Adipocyte (in vitro differentiated cells): ENCODE measurements at places on chromosomes 2 and 18.
A peak's percentile ranks its signal among the peaks of the same experiment; 100 is the strongest.

DNA sequence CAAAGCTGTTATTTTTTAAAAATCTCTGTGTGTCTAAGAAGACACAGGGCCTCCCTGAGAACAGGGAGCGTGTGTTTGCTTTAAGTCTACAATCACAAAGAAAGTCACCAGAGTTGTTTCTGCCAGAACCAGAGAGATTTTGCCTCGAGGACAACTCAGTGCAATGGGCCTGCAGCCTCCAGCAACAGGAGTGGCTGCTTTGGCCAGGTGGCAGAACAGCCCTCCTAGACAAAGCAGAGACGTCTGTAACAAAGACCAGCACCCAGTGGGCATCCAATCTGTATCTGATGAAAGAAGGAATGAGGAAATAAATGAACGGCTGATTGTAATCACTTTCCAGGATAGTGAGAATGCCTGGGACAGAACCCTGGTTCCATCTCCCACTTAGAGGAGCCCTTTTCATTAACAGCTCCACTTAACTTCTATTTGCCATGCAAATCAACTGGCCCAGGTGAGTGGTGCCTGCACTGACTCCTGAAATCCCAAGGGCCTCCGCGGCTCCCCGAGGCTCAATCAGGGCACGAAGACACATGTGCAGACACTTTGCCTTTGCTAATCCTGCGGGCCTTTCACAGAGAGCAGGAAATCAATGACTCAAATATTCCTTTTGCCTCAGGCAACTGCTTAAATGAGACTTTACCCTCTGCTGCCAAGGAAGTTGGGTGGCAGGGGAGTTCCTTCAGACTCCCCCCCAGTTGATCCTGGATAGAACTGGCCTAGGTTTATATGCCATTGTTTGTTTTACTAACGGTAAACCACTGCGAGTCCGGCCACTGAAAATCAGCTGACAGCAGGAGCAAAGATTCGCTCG, 146.5 kb downstream of the CABLES1 start:
- peak; percentile 91 for DNase-seq

DNA sequence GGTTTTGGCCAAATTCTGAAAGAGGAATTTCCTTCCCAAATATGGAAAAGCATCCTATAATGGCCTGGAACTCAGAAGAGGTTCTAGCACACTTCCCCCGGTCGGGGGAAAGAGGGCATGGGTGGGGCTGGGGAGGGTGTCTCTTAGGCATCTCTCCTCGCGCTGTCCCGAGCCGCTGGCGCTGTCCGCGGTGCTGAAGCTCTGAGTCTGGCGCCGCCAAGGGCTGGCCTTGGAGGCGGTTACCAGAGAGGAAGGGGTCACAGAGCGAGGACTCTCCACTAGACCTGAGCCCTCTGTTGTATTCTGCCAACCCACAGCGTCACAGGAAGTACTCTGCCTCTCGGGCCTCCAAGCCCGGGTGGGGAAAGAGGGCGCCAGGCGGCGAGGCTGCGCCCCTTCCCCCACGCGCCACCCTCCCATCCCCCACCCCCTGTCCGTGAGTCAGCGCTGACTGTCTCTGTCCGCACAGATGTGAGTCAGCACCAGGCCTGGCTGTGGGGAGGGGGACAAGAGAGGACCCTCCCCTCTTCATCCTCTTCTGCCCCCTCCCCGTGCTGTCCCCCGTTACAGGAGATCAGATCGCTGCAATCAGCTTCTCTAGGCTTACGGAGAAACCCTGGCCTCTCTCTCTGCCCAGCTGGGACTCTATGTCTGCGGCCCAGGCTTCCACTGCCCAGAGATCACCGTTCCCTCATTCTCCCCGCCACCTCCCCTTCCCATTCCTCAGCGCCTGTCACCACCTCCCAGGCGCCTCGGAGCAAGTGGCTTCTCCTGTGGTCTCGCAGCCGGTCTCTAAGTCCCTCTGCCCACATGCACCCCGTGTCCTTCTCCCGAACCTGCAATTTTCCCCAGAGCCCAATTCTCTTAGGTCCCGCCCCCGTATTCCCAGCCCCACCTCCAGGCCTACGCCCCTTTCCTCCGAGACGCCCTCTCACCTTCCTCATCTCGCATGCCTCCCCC, 779 bp downstream of the PTPRN start:
- peak; percentile 85 for DNase-seq

GRCh38 chr2:111062417-111062816, 58.3 kb upstream of the BCL2L11 start:
- DNase-seq: no peak

DNA sequence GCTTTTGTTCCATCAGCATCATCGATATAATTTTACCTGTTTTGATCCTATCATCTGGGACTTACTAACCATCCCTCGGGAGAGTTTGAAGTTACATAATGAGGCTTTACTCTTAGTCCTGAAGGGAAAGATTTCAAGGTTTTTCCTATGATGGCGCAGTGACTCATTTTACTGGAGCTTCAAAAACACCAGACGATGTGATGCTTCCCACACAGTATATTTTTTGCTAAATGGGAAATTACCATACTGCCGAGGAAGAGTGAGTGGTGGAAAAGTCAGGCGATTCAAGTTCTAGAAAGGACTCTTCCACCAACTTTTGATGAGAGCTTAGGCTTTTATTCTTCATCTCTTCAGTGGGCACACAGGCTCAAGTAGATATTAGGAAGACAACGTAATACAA, 44.6 kb upstream of the GCG start:
- peak; percentile 46 for DNase-seq

GRCh38 chr2:234629596-234629995, 132.7 kb upstream of the ARL4C start:
- no peak for DNase-seq
